GM04504 (cell line): ENCODE measurements at places on chromosomes 7 and 10.

- no peak for DNase-seq
Measured at GRCh38 chr7:156773966-156774365, 119.0 kb downstream of the LMBR1 start.

- peak; percentile 14 for DNase-seq
Measured at GRCh38 chr7:99669782-99670181, 10.0 kb downstream of the CYP3A5 start.

DNA sequence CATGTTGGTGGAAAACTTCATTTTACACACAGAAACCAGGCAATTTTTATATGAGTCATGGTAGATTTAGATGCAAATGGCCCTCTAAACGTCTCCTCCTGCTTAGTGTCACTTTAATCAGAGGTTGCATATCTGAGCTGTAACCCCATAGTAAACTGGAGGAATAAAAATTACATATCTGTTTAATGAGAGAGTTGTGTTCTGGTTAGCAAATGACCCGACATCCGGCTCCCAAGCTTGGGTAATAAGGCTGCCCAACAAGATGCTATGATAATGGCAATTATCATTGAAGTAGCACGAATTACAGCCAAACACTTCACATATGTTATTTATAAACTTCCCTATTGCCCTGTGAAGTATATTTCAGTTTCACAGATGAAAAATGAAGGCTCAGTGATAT lies 10.6 kb upstream of the ADAM12 start:
- DNase-seq: no peak

- DNase-seq: no peak
Measured at GRCh38 chr10:30114881-30115625, 55.7 kb upstream of the JCAD start.

- no peak for DNase-seq
Measured at GRCh38 chr7:47697543-47697942, 115.6 kb upstream of the TNS3 start.

GRCh38 chr10:122588381-122588780 lies 27.8 kb downstream of the DMBT1 start:
- DNase-seq: no peak

DNA sequence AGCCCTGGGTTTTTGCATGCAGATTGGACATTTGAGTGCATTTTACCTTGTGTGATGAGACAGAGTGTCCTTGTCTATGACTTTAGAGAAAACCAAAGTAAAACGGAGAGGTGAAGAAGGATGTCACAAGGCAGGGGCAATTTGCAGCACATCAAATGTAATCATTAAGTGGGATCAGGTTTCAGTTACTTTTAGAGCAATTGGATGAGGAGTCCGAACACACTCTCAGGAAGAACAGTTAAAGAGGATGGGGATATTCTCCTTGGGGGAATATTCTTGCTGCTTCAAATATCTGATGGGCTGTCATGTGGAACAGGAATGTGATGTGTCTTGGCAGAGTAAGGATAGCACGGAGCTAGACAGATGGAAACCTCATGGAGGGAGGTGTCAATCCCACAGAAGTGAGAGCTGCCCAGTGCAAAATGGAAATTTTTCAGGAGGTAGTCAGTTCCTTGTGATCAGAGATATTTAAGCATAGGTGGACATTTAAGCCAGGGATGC lies 757 bp downstream of the RAB19 start:
- no peak for DNase-seq

DNA sequence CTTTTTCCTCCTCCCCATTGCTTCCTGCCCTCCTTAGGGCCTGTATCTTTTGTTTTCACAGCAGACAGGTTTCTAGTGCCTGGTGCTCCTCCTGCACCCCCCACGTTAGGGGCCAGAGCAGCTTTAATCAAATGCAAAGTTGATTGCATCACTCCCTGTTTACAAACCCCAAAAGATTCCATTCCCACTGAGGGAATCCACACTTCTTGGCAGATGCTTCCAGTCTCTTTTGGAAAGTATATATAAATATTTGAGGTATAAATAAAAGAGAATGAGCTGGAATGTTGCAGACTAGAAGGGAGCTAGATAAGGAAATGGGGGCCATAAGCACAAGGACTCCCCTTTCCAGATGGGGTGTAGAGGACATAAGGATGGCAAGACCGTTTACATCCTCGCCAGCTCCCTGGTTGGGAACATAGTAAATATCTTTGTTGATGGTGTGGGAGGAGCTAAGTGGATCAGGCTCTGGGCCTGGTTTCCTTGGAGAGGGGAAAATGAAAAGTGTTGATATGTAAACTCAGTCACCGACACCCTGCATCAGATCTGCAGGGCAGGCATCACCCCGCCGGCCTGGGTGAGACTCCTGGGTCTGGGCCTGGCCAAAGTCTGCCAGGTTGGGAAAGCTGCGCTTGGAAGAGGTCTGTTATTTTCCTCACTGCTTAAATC lies 6.2 kb downstream of the RARRES2 start:
- no peak for DNase-seq

GRCh38 chr10:98256692-98257091 lies 11.3 kb downstream of the LOXL4 start:
- DNase-seq: no peak

DNA sequence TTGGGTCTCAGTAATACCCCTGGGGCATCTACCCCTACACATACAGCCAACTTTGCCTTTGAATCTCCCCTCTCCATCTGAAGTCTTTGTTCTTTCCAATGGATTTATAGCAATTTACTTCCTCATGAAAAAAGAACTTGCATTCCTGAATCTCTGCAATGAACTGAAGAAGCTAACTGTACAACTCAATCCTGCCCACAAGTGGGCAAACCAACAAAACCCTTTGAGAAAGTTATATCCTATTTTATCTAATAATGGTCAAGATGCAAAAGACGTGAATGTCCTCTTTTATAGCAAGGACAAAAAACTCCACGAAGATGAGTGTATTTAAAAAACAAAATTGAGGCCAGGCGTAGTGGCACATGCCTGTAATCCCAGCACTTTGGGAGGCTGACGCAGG lies 991.3 kb downstream of the LRMDA start:
- DNase-seq: no peak

- no peak for DNase-seq
Measured at GRCh38 chr7:129739427-129739826, 127.9 kb downstream of the NRF1 start.

DNA sequence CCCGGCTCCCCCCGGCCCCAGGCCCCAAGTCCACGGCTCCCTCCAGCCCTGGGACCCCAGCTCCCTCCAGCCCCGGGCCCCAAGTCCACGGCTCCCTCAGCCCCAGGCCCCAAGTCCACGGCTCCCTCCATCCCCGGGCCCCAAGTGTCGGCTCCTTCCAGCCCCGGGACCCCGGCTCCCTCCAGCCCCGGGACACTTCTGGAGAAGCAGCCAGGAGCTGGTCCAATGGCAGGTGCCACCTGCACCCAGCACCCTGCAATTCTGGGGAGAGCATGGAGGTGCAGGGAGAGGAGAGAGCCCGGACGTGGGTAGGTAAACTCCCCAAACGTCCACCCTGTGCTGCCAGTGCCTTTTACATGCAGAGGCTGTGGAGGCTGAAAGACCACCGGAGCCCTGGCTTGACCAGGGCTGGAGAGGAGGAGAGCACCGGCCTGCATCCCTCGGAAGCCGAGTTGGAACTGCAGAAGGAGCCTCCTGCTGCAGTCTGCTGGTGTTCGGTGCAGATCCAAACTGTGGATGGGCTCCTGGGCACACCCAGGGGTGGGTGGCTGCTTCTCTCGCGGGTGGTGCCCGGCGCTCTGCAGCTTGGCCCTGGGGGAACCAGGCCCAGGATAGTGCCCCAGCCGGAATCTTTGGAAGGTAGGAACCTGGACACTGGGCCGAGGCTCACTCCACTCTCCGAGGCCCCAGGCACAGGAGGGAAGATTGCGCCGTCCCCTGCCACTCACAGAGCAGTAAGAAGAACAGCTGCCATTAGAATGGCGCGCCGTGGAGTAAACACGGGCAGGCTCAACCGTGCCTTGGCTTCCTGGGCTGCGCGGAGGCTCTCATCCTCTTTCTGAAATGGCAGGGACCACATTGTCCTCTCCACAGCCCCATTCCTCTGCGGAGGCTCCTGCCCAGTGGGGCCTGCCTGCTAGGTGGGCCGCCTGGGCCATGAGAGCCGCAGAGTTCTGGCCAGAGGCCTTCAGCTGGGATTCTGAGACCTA lies 14.7 kb downstream of the SHH start:
- DNase-seq: no peak

DNA sequence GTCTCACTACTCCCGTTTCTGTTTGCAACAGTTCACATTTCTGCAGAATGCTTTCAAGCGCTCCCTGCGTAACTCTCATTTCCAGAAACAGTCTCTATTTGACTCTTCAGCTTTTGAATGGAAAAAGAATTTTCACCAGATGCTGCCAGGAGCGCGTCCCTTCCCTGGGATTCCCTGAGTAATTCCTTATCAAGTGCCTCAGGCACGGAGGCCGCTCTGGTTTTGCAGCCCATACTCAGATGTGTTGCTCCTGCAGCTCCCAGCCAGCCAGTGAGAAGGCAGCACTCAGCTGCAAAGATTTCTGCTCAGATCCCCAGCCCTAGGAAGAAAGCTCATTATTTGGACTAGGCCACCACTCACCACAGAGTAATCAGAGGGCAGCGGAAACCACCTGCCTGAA lies 161.1 kb upstream of the CHST15 start:
- DNase-seq: no peak

DNA sequence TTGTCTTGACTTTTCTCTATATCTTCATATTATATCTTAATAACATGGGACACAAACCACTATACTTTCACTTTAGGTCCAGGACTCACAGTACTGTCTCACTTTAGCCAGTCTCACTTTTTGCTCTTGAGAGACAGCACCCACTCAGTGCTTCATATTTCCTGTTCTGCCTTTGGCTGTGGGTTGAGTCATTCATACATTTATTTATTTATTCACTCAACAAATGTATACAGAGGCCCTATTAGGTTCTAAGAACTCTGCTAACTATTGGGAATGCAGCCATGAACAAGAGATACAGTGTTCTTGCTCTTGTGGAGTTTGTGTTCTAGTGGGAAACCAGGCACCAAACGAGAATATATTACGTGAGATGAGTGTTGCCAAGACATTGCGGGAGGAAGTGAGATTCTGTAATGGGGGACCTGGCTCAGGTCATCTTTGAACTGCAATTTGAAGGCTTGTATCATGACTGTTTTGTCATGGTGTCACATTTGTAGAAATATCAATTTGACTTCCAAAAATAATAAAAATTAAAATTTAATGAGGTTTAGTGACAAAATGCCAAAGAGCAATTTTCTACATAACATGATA lies 190.1 kb downstream of the SDHAF3 start:
- DNase-seq: no peak

DNA sequence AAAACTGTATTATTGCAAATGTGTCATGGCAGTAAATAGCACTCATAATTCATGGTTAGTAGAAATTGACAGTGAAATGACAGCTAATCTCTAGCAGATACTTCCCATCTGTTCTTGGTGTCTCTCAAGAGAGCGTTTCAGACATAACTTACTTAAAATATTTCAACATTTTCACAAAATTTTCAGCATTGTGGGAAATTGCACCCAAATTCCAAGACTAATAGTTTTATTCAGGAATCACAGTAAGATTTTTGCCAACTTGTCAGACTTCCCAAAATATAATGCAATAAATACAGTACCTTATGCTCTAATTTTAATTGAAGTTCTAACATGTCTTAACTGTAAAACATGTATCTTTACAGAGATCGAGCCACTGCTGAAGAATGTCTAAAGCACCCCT lies 41.2 kb downstream of the STK17A start:
- DNase-seq: no peak

DNA sequence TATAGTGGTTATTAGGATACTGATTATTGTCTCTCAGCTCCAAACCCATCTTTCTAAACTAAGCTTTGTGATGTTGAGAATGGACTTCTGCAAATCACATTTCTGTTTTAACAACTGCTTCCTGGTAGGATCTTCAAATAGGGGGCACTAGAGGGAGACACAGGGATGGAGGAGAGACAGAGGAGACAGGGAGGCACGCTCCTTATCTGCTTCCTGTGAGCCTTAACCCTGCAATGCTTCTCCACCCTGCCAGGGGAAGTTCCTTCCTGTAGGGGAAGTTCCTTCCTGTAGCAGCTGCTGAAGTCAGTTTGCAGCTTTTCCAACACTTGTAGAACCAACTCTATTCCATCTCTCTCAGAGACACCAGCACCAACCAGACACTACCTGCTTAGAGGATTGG lies 847.2 kb downstream of the CCSER2 start:
- DNase-seq: no peak

DNA sequence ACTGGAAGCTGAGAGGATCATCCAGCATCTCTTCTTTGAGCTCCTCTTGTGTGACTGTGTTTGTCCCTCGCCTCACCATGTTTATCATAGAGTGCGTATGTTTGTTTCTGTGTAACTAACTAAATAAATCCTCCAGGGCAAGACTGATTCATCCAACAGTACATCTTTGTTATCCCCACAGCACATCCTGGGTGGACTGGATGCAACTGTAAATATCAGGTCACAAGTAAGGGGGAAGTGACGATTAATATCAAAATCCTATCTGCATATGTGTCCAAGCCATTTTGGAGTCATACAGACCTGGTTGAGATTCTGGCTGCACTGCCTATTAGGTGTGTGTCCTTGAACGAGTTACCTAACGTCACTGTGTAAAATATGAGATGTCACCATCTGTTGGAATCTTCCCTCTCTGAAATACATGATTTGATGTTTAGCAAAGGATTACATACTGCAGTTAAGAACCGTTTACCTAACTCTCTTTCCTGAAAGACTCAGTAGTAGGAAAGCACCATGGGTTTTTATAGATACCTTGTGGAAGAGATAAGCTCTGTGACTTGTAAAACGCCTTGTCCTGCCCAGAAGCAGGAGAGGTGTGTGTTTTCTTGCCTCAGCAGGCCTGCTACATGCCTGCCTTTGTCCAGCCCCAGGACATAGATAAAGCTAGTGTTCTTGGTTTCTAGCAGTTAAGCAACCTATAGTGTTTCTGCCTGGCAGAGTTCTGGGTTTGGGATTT lies 25.8 kb downstream of the WBP1L start:
- DNase-seq: no peak

DNA sequence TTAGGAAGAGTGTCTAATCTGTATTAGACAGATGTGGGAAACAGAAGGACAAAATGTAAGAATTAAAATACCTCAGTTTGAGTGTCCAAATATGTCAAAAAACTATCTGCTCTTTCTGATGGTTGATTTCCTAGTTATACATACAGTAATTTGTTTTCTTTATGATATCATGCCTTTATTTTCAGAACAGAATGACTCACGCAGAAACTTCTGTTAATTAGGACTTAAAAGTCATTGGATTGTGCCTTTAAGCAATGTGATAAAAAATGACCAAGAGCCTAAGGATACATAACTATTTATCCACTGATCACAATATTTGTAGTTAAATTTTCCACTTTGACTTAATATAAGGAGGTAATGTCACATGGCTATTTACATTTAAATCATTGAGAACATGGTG lies 206.7 kb upstream of the PTPRZ1 start:
- no peak for DNase-seq

- no peak for DNase-seq
Measured at GRCh38 chr7:11300241-11300640, 326.6 kb downstream of the PHF14 start.

DNA sequence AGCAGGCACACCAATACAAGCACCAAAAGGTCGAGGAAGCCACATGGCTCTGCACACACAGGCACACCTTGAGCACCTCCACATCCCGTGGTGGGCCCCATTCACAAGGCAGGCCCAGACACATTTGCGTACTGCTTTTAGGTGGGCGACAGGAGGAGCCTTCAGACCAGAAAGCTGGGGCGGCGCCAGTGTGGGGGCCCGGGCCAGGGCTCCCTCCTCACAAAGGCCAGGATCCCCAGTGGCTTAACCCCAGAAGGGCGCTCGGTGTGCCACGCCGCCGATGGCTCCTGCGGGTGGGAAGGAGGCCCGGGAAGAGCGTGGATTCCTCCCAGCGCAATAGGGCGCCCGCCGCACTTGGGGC lies 2.8 kb upstream of the SMARCD3 start:
- DNase-seq: no peak
